Caudate nucleus (tissue), 63 donors: ENCODE measurements at places on chromosomes 6 and 20.

GRCh38 chr20:42484790-42485375, 704.8 kb downstream of the PTPRT start:
- no peak for DNase-seq

- no peak for DNase-seq
These were observed 30.4 kb downstream of the ATXN1 start for GRCh38 chr6:16730738-16731477.

DNA sequence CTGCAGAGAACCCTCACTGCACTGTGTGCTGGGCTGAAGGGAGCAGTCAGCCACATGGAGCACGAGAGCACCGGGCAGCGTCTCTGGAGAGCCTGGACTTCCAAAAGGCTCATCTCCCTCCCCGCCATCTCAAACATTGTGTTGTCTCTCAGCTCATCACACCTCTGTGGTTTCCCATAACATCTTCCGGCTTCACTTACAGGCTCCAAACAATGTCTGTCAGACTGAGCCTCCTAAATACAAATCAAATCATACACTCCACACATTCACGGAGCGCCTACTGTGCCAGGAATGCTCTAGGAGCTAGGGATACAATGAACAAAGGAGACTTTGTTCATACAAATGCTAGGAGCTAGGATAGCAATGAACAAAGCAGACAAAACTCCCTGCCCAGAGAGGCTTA, 398.0 kb downstream of the RNGTT start:
- DNase-seq, result no peak

- no peak for DNase-seq
These were observed 353 bp downstream of the TRAM2 start for GRCh38 chr6:52576392-52577021.

DNA sequence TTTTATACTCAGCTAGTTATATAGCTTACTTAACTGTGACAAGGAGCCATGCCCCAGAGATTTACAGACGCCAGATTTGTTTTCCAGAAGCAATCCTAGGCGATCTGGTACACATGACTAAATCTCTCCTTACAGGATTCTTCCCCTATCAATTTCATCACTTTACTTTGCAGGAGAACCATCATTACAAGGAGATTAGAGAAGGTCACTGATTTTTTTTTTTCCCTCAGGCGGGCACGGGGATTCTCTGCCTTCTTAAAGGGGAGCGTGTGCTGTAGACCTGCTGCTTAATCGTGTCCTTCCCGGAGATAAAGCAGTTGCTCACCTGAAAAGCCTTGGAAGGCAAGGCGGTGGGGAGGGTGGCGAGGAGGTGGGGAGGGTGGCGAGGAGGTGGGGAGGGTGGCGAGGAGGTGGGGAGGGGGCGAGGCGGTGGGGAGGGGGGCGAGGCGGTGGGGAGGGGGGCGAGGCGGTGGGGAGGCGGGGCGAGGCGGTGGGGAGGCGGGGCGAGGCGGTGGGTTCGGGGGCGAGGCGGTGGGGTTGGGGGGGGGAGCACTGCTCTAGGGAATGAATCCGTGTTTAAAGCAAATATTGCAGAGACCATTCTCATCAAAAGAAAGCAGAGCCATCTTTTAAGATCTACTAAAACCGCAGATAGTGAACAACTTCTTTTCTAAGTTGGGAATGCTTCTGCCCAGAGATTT, 14.3 kb upstream of the MRAP2 start:
- DNase-seq, result no peak

DNA sequence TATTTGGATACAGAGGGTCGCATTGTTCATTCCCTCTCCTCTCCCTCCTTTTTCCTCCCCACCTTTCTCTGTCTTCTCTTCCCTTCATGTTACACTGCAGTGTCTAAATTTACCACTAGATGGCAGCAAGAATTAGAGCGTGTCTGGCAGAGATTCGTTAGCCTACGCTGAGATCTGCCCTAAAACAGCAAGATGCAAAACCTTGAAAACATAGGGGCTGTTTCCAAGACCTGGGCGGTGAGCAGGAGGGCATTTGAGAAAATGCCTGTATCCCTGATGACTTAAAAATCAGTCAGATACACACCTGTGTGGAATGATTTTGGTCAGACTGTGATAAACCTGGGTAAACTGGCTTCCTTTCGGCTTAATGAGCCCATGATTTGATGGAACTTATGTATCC, 101.5 kb upstream of the ISM1 start:
- DNase-seq, result peak; percentile 12

GRCh38 chr6:160919723-160920440, 71.7 kb upstream of the MAP3K4 start:
- no peak for DNase-seq

- DNase-seq, result no peak
These were observed 800 bp downstream of the ABCC10 start for GRCh38 chr6:43428112-43428570.

GRCh38 chr6:147716434-147716833, 207.9 kb downstream of the SAMD5 start:
- no peak for DNase-seq

- DNase-seq, result no peak
These were observed 49.0 kb downstream of the MDGA1 start for GRCh38 chr6:37648465-37649330.

- no peak for DNase-seq
These were observed 116.7 kb downstream of the SIM1 start for GRCh38 chr6:100347901-100348550.
